ENCODE measurements at places on chromosomes 7 and 10. TPM values are rescaled to one million over a fixed set of nuclear protein-coding genes. Genes with fewer than 3 reads are reported as not detected.

DNA sequence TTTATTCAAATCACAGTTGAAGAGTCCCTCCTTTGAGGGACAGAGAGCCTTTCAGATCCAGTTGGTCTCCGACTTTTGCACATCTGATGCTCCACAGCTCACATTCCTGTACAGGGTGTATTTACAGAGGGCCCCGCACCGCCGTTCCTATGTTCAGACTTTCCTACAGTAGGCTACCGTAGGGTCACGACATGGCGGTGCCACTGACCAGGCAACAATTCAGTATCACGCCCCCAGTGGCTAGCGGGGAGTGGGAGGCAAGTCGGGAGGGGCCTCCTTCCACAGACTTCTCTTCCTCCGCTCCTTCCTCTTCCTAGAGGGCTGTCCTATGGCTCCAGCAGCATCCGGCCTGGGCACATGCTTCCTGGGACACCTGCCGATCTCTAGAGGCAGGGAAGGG, 40.6 kb upstream of the ENO4 start:
- no peak for DNase-seq

DNA sequence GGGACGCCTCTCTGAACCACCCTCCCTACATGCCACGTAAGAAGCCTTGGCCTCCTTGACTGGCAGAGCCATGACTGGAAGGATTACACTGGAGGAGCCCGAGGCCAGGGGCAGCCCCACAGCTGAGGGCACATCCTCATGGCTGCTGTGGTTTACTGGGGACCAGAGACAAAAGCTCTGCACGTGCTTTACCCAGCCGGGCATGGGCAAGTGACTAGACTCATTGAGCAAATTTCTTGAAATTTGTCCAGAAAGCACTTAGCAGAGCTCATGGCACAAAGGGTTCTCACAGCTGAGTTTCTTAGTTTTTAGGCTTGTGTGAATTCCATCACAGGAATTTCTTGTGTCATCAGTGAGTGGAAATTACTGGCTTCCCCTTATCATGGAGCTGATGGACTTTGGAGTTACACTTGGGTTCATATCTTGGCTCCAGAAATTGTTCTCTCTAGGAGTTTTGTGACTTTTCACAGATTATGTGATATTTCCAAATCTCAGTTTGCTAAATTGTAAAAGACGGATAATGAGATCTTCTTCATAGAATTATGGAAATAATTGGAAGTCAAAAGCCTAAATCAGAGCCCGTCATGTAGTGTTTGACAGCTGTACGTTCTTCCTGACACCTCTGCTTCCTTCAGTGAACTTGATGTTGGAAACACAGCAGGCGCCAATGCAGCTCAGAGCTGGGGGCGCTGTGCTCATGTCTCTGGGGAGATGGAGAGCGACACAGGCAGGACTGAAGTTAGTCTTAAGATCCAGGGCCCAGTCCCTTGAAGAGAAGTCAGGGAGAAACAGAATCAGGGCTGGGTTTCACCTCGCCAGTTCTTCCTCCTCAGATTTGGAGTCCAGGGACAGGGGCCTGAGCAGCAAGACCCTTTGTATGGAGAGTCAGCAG, 47.7 kb upstream of the MGAM2 start:
- DNase-seq, result no peak

DNA sequence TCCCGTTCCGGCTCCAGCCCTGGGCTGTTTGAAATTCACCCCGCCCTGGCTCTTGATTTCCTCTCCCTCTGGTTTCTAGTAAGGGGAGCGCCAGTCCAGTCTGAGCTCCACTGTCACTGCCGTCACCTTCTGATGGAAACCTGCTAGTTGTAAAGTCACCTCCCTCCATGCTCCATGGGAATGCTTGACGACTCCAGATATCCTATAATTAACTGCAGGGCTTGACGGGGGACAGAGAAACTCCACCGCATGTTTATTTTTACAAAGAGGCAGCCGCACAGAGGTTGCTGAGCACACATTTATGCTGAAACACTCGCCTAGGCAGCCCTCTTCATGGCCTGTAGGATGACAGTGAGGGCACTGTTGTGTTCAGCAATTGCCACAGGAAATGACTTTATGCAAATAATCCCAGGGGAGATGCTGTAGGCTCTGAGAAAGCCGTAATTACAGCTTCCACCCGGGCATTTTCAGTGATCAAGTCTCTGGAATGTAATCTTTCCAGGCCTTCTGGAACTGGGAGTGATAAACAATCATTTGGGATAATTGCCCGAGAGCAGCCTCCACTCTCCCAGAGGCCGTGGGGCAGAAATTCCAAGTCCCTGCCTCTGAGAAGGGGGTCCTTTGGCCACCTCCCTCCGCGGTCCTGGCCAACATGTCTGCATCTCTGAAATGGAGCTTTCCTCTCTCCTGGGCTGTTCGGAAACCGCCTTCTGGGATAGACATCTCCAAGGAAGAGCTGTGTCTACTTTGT, 300.5 kb downstream of the KLF6 start:
- no peak for DNase-seq

DNA sequence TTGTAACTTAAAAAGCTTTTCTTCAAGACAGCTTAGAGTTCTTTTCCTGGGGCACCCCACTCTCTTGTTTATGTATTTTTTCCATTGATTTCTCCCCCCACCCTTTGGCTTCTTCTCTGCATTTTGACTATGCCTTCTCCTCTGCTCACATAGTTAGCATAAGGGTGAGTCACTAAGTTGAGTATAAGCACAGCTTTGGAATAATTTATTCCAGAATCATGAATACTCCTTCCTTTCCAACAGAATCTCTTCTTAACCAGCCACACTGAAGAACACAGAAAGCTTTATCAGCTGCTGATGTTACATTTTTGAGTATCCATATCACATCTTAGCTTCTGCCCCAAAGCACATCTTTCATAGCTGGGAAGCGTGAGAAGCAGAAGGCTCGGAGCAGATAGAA, 449.5 kb upstream of the MKI67 start:
- no peak for DNase-seq

GRCh38 chr7:100867776-100868485, 744 bp downstream of the TRIP6 start:
- DNase-seq, result no peak

GRCh38 chr10:120172356-120172755, 279.8 kb downstream of the SEC23IP start:
- peak; percentile 3 for DNase-seq

GRCh38 chr7:101058355-101058754, 26.9 kb upstream of the TRIM56 start:
- DNase-seq, result peak; percentile 67

Gene ODAD2
- 0.60 TPM for total RNA-seq

- no peak for DNase-seq
Measured at GRCh38 chr10:122190176-122190943, 80.7 kb upstream of the BTBD16 start.

GRCh38 chr7:148383651-148384050, 206.9 kb upstream of the C7orf33 start:
- no peak for DNase-seq

- peak; percentile 79 for DNase-seq
Measured at GRCh38 chr7:93890464-93891068, at the start of gene TFPI2. Gene TFPI2, minus strand, starts transcription at chr7:93890753. Its CDS starts 75 bp downstream, at chr7:93890678.

Gene OR2A7
- not detected for total RNA-seq

GRCh38 chr10:7738536-7739407, 35.7 kb downstream of the ITIH2 start:
- no peak for DNase-seq

- no peak for DNase-seq
Measured at GRCh38 chr7:114070246-114070645, 151.4 kb upstream of the PPP1R3A start.

GRCh38 chr7:147858421-147858820, 732.1 kb upstream of the C7orf33 start:
- no peak for DNase-seq

Gene PYROXD2
- total RNA-seq, result 4.6 TPM

- no peak for DNase-seq
Measured at GRCh38 chr7:96330193-96330592, 8.3 kb upstream of the SLC25A13 start.

Data from lung microvascular endothelial cell (primary cell).